ENCODE measurements at places on chromosomes 3 and 15.

- DNase-seq: no peak
Measured at GRCh38 chr3:64251019-64251418, 25.8 kb upstream of the PRICKLE2 start.

DNA sequence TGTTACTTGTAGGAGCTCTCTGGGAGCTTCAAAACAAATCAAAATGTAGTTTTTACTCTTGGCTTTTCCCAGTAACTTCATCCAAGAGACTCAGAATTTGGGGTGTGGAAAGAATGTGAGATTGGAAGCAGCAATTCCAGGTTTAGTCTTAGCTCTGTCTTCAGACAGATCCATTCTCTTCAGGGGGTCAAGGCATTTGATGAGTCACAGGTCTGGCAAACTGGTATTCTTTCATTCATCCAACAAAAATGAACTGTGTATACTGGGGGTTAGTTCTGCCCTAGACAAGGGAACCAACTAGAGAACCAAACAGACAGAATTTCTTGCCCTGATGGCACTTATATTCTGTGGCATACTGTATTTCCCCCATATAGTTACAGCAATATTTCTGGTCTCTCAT, 36.3 kb upstream of the CADPS start:
- DNase-seq: no peak

GRCh38 chr15:35769656-35770055, 223.7 kb upstream of the DPH6 start:
- no peak for DNase-seq

DNA sequence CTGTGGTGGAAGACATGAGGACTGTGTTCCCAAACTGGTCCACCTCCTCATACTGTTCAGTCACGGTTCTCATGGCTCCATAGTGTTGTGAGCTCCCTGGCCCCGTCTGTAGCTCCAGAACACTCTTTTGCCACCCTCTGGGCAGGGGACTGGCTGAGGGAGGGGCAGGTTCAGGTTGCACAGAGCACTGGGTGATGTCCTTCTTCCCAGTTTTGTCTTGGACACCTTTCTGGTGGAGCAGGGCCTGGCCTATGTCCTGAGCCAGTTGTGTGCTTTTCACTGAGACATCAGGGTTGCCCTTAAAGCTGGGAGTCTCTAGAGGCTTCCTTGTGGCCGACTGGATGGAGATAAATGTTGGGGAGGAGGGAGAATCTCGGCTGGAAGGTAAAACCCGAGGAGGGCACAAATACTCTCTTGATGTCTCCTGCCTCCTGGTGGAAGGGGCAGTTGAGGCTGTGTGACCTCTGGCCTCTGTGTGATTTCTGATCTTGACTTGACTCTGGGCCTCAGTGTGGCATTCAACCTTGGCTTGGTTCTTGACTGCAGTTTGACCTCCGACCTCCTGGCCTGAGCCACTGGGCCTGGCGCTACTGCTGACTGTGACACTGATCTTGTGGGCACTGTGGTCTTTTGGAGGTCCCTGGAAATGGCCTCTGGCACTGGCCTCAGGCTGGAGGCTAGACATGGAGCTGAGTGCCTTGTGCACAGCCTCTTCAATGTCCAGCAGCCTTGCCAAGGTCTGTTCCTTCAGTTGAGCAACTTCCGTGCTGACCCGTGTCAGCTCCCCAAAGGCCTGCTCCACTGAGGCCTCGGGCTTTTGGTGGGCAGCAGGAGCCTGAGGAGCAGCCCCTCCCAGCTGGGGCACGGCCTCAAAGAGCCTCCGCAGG, 8.1 kb downstream of the XIRP1 start:
- DNase-seq: no peak

DNA sequence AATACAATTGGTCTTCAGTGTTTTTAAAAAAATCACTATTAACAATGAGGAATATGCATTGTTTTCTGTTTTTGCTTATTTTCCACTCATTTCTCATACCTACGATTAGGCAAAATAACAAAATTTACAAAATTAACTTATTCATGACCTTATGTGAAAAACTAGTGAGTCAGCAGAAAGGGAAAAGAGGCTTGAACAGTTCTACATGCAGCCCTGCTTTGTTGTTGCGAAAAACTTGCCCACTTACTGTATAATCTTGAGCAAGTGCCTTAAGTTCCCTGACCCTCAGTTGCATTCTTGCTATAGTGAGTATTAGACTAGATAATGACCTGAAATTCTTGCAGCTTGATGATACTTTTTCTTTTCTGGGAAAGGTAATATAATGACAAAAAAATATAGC, 551.1 kb upstream of the BCHE start:
- no peak for DNase-seq

Data from effector CD4-positive, alpha-beta T cell (primary cell).